Fibroblast of skin of right quadriceps (primary cell): ENCODE measurements at places on chromosomes 4 and X.

DNA sequence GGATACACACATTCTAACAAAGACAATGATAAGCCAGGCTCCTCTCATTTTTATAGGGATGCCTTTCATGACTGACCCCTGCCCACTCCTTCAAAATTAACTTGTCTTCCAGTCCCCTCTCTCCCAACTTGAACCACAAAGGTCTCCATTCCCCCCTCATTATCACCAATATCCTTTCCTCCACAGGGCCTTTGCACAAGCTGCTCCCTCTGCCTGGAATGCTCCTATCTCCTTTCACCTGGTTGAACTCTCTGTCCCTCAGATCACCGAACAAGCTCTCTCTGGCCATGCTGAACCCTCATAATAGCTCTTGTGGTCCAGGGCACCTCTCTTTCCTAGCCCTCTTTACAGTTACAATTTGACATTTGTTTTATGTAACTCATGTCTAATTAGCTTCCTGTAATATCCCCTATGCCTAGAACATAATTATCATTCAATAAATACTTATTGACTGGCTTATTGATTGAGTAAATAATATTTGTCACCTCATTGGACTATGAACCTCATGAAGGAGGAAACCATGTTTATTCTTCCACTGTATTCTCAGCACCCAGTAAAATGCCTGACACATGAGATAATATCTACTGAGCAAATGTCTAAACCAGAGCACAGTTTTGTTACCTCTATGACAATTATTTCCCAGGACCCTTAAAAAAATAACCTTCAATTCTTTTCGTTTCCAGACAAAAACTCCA, 266.3 kb upstream of the RASGEF1B start:
- no peak for DNase-seq

DNA sequence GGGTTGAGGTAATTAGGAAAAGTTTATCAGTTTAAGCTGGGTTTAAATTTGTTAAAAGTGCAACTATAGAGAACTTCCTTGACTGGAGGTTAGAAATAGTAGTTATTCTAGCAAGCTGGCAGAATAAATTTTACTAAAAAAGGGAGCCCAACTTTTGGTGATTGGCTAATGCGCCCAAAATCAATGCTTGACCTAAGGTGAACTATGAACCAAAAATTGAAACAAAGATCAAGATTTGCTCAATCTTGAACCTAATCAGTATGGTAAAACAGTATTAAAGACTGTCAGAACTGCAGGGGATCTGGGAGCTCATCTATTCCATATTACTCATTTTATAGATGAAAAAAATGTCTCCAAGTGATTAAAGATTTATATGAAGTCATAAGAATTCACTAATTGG, 6.1 kb upstream of the SPATA18 start:
- no peak for DNase-seq

DNA sequence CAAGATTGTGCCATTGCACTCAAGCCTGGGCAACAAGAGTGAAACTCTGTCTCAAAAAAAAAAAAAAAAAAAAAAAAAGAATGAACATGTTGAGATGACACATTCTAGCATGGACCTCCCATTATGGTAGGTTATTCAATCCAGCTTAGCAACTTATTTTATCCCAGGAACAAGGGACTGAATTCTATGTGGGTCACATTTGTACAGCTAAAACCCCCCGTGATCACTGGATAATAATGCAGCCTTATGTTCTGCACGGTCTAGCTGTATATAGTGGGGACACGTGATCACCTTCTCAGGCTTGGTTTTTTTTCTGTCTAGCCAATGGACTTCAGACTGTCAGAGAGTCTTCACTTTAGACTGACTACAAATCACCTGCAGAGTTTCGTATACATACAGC, 115.2 kb upstream of the FRG1 start:
- DNase-seq: no peak

- no peak for DNase-seq
These were observed 12.4 kb downstream of the RAI2 start for GRCh38 chrX:17848545-17849265.

- DNase-seq: no peak
These were observed 83.3 kb downstream of the RASL11B start for GRCh38 chr4:52945326-52945898.

DNA sequence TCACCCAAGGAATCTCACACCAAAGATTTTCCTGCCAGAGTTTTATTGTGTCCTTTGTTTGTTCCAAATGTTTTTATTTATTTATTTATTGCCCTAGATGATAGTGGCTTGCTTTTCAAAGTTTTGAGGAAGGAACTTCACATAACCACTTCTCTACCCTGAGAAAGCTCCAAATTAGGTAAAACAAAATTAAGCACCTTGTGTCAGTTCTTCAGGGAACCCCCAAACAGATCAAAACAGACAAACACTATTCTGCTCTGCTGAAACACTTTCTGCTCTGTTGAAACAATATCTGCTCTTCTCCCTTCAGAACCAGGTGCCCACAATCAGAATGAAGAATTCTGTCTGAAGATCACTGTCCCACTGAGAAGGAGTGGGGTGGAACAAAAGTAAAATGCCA, 16.5 kb upstream of the CYBB start:
- DNase-seq: no peak
